ENCODE measurements at places on chromosomes 7 and 10.
A peak's percentile ranks its signal among the peaks of the same experiment; 100 is the strongest.

- no peak for DNase-seq
Measured at GRCh38 chr10:112338957-112339356, 35.0 kb upstream of the ACSL5 start.

DNA sequence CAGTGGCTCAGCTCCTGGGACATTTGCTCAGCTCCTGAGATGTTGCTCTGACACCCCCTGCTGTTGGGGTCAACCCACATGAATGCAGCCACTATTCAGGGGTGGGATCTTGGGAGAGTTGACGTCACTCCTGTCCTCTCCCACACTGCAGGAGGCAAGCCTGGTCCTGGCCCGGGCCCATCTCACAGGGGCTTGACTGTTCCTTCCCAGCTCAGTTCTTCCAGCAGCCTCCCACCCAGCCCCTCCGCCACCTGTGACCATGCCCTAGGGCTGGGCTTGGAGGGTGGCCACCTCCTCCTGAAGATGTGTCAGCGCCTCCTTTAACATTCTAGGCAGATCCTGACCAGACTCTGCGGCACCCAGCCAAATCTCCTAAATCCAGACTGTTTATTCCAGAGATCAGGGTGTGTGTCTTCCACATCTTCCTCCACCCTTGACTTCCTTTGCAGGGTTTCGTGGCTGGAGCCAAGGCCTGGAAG lies 19.1 kb upstream of the OPALIN start:
- no peak for DNase-seq

DNA sequence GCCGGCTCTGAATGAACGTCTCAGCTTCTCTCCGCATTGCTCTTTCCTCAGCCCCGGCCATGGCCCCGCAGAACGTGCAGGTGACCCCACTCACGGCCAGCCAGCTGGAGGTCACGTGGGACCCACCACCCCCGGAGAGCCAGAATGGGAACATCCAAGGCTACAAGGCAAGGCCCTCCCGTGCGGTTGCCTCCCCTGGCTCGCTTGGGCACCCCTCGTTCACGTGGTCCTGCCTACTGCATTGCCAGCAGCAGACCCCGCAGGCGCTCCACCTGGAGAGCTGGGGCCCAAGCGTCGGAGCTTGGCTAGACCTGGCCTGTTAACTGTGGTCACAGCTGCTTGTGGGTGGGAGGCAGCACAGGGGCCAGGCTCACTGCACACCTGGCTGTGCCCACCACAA lies 476.3 kb upstream of the FOXK1 start:
- no peak for DNase-seq

GRCh38 chr7:84021292-84021908 lies 173.2 kb downstream of the SEMA3A start:
- DNase-seq = no peak

DNA sequence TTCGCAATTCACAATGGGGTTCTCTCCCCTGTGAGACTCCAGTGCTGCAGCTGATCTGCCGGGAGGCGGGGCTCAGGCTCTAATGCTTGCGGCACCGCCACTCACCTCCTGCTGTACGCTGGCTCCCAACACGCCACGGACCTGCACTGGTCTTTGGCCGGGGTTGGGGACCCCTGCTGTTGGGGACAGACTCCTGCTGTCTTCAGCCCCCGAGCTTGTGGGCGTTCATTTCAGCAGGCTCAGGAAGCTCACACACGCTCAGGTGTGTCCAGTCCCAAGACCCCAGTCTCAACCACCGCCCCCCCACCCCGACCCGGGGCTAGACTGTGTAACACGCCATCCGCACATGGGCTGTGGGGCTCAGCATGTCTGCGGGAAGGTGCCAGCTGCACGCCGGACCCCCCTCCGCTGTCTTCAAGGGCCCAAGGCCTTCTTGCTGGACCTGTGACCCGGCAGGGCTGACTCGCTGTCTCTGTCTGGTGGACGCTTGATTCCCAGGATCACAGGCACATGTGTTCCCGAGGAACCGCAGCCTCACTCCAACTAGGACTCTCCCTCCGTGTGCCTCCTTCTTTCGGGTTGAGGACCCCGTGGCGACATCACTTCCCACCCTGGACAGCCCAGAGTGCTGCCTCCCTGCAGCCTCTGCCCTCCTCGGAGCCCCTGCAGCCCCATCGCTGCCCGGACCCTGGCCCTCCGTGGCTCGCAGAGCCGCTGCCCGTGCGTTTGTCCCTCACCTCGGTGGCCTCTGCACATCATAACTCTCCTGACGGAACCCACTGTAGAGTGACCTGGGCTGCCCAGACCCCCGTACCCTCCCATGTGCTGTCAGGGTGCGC lies 106.4 kb downstream of the DNAJB6 start:
- no peak for DNase-seq

- no peak for DNase-seq
Measured at GRCh38 chr7:139647814-139648390, 124.4 kb downstream of the CLEC2L start.

DNA sequence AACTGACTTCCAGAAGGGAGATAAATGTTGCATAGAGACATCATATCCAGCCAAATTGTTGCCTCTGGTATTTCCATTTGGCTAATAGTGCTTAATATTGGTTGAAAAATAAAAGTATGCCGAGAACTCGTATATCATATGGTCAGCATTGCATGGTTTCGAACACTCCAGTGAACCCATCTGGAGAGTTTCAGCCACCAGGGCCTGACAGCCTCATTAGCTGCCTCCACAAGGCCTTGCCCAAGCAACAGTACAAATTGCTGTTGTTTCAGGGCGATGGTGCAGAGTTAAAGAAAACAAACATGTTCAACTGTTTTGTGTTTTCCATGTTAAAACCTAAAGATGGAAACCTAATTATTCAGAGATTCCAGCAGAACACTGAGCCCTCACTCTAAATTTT lies 28.5 kb downstream of the NRG3 start:
- no peak for DNase-seq

DNA sequence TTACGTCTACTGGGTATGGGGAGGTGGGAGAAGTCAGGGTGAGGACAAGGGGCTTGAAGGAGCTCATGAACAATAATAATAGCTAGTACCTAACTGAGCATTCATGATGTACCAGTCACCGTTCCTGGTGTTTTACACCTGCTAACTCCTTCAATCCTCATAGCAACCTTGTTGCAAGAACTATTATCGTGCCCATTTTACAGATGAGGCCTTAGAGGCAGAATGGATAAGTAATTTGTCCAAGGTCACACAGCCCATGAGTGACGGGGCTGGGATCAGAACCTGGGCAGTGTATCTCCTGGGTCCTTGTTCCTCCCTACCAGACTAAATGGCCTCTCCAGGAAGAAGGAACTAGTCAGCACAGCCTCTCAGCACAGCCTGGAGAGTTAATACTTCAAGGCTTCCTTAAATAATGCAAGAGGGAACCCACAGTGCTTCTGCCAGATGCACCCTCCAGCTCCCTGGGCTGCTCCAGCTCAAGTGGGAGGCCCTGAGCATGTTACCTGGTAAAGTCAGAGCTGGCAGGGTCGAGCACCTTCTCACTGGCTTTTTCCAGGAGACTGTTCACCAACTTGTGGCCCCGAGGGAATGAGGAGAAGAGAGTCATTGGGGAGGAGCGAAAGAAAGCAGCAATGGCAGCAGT lies 28.8 kb downstream of the RRP12 start:
- DNase-seq = no peak

DNA sequence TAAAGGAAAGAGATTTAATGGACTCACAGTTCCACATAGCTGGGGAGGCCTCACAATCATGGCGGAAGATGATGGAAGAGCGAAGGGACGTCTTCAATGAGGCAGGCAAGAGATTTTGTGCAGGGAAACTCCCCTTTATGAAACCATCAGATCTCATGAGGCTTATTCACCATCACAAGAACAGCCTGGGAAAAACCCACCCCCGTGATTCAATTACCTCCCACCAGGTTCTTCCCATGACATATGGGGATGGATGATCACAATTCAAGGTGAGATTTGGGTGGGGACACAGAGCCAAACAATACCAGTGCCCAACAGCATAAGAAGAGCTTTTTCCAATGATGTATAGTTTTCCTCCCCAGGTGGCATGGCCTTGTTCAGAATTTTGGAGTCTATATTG lies 11.2 kb upstream of the C7orf33 start:
- no peak for DNase-seq

DNA sequence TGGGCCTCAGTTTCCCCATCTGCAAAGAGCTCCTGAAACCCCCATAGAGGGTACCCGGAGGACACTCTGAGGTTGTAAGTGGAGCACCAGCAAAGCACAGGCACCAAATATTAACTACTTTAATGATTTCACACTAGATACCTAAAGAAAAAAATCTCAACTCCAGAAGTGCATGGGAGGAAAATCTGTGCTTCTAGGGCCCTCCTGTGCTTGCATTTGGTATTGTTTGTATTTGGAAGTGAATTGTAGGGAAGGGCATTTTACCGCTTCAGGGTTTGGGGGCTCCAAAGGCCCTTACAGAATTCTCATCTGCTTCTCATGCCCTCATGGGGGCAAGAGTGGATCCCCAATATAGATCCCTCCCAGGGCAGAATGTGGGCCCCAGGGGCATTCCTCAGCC lies 22.4 kb upstream of the DRGX start:
- DNase-seq = no peak

DNA sequence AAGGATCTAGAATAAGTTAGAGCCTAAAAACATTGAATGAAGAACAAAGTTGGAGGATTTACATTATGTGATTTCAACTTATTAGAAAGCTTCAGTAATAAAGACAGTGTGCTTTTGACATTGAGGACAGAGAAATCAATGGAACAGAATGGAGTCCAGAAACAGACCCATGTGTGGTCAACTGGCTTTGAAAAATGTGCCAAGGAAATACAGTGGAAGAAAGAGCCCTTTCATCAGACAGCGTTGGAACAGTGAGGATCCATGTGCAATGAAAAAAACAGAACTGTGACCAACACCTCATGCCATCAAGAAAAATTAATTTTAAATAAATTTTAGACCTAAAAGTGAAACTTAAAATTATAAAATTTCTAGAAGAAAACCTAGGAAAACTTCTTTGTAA lies 50.6 kb upstream of the LRRC18 start:
- no peak for DNase-seq

DNA sequence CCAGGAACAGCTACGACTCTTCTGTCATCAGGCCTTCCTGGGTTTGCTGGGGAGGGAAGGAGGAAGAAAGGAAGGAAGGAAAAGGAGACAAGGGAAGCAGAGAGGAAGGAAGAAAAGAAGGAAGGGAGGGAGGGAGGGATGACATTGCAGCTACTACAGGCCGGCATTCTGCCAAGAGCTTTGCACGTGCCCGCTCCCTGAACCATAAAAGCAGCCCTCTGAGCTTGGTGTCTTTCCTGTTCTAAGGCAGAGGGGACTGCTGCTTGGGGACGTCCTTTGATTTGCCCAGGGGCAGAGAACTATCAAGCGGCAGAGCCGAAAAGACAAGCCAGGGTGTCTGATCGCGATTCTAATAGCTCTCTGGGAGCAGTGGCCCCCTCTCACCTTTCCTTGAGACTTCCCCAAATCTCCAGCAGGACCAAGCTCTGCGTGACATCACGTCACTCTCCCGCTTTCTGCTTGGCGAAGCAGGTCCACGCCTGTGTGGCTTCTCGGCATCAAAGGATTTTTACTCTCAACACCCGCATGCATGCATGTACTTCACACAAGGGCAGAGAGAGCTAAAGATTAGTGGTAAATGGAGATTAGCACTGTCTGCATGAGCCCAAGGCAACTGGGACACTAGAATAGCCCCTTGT lies 167.8 kb upstream of the AUTS2 start:
- no peak for DNase-seq

- no peak for DNase-seq
Measured at GRCh38 chr10:60031664-60032063, 125.3 kb upstream of the CCDC6 start.

DNA sequence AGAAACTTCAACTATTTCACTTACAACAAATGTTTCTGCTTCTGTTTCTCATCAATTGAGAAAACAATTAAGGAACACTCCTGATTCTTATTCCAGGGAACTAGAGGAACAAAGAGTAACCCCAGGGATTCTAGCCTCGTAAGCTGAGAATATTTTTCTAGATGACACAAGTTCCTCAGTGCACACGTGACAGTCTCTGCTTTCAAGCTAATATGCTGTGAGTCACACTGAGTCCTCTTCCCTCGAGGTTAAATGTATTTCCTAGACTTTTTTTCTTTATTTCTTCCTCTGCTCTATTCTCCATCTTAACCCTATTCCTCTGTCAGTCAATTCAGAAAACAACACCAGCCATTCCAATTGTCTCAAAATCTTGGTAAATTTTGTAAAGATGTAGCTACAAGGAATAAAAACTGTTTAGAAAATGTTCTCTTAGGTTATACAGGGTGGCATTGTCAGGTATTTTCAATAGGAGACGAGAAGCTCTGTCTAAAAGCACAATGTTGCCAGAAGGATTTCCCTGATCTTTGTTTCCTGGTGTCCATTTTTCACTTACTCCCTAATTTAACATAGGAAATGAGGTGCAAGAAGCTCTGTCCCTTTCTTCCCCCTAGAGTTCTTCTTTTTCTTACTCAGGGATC lies 5.8 kb upstream of the C1GALT1 start:
- no peak for DNase-seq

- no peak for DNase-seq
Measured at GRCh38 chr7:7976677-7977076, 8.1 kb downstream of the GLCCI1 start.

DNA sequence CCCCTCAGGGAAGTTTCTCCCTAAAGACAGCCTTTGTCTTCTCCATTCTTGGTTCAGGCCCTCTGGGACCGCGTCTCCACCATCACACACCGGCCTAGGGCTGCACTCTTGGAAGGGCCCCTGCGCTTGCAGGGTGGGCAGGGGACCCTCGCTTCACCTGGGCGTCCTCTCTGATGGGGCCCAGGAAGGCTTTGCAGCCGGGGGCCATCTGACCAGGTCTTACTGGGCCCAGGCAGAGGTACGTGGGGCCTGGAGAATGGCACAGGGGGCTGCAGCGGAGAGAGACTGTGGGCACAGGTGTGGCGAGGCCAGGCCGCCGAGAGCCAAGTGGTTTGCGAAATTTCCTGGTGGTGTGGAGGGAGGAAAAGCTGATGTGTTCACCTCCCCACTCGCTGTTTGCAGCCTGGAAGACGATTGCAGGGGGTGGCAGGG lies 44.4 kb downstream of the ALOX5 start:
- no peak for DNase-seq

GRCh38 chr7:67377939-67378862 lies 381.6 kb downstream of the TYW1 start:
- DNase-seq = peak; percentile 76

DNA sequence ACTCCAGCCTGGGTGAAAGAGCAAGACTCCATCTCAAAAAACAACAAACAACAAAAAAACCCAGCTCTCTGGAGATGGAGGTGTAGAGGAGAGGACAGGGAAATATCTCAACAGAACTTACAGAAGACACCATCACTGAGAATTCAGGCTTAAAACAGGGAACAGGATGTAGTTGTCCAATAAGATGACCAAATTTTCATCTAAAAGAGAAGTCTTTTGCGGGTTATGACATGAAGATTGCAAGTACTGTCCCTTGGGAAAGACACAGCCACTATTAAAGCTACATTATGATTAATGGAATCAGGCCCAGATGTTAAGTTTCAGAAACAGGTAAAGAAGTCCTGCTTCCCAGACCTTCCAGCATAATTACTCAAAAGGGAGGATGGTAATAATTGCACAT lies 235.2 kb upstream of the NRP1 start:
- DNase-seq = no peak

DNA sequence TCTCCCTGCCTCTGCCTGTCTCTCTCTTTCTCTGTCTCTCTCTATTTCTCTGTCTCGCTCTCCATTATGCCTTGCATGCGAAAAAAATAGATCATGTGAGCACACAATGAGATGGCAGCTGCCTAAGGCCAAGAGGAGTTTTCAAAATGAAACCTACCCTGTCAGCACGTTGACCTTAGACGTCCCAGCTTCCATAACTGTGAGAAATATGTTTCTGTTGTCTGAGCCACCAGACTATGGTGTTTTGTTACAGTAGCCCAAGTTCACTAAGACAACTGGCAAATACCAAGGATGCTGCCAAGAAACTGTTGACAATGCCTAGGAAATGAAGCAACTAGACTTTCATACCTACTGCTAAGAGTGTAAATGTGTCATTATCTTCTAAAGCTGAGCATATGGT lies 70.6 kb upstream of the PLXDC2 start:
- no peak for DNase-seq
